ENCODE measurements at places on chromosomes 1 and 21.

DNA sequence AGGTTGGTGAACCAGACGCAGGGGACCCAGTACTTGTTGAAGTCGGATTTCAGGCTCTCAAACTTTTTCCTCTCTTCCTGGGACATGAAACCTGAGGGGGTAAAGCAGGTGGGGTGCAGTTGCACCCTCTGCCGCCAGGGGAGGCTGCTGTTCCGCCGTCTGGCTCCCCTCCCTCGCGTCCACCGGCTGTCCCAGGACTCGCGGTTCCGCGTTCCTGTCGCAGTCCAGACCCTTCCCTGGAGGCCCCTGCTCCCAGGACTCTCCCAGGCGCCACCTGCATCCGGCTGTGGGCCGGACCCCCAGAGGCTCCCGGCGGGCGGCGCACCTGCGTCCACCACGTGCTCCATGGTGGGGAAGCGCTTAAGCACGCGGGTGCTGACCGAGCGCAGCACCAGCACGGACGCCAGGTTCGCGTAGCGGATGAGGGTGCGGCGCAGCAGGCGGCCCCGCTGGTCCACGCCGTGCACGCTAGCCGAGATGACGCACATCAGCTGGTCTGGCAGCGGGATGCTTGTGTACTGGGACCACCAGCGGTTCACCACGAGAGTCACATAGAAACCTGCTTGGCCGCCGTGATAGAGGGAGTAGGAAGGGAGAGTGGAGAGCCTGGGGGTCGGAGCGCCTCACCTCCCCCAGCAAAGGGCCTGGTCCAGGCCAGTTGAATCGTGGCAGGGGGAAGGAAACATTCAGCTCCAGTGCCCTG lies 1.7 kb downstream of the BEST4 start:
- no peak for DNase-seq

DNA sequence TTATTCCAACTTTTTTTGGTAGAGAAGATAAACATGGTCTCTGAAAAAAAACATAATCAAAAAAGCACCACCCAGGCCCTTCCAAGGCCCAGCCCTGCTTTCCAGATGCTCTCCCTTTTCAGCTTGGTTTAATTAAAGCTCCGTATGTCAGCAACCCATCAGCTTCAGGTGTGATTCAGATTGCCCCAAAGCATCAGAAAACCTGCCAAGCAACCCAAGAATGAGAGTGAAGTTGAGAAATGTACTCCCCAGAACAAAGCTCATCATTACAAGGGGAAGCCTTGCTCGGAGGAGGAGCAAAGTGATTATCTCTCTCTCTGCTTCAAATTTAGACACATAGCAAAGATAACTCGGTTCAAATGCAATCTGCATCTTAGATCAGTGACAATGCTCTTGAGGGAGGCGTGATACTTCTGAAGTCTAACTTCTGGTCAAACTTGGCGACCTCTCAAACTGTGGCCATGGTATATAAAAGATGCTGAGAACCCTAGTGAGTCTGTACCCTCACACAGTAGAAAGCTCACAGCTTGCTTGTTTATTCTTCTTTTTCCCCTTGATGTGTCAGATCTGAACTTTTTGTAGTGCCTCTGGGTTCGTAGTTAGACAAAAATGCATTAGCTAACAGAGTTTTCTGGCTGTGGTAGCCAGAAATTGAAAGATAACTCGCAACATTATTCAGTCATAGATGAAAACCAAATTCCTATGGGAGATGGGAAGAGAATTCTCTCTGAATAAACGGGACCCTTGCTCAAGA lies 63.3 kb upstream of the ZC3H11B start:
- DNase-seq = no peak

DNA sequence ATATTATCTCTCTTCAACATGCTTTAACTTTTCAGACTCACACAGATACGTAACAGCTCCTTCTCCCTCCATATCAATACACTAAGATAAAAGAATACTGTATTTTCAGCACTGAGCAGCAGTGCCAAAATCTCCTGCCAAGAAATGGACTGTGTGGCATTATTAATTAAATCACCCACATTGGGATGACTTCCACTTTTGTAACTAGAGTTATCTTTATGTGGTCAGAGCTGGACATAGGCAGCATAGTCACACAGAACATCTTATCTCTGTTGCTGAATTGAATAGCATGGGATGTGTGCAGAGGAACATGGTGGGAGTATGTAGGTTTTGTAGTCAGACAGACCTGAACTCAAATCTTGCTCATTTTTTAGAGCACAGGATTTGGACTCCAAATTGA lies 41.4 kb upstream of the CACYBP start:
- DNase-seq = no peak

GRCh38 chr21:46454634-46455390 lies 3.9 kb upstream of the DIP2A start:
- no peak for DNase-seq

GRCh38 chr1:76543495-76543894 lies 323.8 kb upstream of the ST6GALNAC5 start:
- DNase-seq = no peak

- DNase-seq = no peak
Measured at GRCh38 chr1:245377854-245378253, 223.1 kb downstream of the KIF26B start.

DNA sequence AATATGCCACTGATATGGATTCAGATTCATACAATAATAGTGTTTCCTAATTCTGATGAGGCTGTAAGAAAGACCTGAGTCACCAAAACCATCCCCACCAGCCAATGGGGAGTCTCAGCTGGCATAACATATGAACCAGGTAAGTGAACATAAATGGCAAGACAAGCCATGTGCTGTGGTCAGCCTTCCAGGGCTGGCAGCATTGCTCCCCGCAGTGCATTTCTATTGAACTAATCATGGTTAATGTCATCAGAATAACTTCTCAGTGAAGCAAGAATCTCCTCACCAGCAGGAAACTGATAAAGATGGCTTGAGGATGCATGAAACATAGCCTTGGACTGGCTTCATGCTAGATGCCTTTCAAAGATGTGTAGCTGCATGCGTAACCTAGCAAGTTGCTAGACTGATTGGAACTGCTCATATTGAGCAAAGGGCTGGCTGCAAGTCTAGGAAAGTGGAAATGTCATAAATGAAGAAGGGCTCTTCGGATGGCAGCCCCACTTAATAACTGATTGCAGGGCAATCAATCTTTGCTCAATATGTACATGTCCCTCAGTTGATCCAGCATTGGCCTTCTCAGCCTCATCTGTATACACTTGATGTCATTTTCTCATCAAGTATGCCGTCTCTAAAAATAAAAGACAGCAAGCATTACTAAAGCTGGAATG lies 88.0 kb downstream of the NTNG1 start:
- no peak for DNase-seq

DNA sequence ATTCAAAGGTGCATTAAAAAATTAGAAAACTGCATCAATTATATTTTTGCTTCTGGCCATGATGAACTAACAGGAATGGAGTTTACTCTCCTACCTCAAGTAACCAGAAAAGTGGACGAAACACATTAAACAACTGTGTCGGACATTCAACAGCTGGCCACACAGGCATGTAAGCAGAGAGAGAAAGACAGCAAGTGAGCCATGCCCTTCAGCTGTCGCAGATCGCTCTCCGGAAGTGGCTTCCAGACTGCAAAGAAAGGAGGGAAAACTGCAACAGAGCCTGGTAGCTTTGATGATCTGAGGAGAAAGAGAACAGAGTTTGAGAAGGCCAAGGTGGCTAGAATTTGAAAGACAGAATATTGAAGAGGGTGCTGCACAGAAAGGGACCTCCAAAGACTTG lies 557.2 kb downstream of the MATN1 start:
- no peak for DNase-seq

- no peak for DNase-seq
Measured at GRCh38 chr1:39737546-39738169, 1.0 kb upstream of the PPIE start.

- no peak for DNase-seq
Measured at GRCh38 chr1:248183996-248184395, 9.4 kb downstream of the OR2M2 start.

DNA sequence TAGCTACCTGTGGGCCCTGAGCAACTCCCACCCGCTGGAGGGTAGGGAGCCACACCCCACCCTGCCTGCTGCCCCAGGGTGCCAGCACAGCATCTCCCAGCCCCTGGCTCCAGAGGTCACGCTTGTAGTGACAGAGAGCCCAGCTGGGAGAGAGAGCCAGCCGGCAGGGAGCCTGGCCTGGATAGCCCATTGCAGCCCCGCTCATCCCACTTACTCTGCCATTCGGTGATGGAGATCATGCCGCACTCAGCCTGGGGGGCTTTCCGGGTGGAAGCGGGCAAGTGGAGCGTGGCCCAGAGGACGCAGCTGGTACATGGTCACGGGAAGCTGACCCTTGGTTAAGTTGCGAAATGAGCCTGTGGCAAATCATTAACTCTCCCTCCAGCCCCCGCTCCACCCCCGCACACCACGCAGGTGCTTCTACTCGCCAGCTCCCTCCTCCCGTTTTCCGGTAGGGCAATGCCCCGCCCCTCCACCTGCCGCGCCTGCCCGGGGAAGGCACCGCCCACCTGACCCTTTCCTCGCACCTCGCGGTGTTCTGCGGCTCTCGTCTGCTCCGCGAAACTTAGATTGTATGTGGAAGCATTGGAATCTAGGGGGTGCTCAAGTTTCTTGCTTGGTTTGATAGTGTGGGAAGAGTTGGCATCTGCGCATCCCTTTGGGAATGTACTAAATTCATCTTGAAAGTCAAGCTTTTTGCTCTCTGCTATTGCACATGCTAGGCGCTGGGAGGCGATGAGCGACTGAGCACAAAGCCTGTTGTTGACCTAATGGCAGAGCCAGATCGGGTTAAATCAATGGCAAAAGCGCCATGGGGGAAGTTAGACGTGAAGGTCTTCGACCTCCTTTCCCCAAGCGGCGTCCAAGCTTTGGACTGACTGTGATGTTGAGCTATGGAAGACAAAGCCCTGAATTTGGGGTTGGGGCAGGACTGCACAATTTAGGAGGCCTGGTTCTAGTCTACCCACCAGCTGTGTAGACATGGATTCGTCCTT lies at the start of gene GOLT1A:
Gene GOLT1A, minus strand, starts transcription at position 321 of the 995 bp plus-strand sequence. Its CDS starts 82 bp downstream, at position 239.
- DNase-seq = peak; percentile 58

DNA sequence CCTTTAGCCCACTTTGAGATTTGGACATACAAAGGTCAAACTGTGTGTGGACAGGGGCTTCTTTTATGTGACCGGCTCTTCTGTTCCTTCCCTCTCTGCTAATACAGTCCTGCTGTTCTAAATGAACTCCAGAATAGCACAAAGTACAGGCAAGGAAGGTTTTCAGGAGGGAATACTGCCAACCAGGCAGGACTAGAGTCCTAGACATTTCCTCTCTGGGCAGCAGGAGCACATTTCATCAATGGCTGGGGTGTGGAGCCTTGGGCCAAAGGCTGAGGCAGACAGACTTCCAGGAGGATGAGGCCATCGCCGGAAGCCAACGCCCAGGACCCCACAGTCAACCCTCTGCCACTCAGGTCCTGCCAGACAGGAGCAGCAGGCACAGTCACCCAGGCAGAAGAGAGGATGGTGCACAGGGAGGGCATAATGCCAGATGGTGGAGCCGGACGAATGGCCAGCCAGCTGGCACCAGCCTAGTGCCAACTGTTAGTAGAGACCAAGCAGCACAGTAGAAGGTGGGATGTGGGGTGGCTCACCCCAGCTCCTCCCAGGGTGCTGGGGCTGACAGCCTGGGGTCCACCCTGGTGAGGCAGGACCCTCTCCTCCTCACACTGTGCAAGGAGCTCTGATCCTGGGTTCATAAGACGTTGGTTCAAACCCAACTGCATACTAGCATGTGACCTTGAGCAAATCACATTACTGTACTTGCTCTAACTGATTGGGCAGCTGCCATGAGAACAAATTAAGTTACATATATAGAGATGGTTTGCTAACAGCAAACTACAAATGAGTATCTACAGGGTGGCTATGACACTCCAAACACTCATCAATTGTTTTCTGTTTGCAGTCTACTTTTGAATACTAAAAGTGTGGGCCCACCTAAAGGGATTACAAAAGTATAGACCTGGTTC lies 410.7 kb downstream of the SIPA1L2 start:
- DNase-seq = no peak

DNA sequence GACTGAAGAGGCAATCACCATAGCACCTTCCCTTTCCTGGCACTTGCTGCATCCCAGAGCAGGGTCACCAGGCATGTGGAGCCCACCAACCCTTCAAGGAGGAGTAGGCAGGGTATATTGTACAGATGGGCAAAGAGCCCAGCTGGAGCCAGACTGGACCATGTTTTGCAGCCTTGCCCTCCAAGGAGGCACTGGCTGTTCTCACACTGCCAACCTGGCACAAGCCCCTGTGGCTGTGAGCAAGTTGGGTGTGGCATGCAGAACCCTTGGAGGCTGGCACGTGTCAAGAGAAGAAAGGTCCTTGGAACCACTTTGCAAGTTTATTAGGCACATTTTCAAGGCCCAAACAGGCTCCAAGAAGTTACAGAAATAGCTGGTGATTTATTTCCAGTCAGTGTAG lies 146.4 kb downstream of the FOXD2 start:
- DNase-seq = no peak

DNA sequence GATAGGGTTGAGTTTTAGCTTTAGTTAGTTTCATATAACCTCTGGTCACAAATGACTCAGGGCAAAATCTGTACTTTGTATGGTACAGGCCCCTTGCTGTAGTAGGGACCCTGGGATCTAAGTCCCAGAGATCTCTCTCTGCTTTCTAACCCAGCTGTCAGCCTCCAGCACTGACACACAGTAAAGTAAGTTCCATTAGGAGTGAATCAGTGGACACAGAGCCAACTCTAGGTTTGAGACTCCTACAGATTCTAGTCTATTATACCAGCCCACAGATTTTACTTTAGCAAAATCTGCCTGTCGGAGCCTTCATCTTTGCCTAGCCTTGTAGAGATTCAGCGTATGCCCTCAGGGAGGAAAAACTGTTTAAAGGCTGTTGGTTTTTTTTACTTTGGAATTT lies 52.5 kb downstream of the ANGPTL1 start:
- DNase-seq = no peak

GRCh38 chr1:18531503-18531845 lies 50.7 kb downstream of the KLHDC7A start:
- no peak for DNase-seq

DNA sequence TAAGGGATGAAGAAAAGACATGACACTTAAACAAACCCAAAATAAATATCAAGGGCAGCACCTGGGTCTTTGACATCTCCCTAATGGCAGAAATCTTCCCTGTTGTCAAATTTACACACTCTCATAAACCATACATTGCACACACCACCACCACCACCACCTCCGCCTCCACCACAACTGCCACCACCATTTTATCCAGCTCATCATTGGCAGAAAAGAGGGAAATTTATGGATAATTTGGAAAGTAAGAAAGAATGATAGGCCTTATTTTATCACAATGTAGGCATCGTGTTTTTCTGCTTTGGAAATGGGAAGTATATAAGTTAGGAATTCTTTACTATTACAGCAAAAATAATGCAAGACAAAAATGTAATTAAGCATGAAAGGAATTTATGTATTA lies 27.3 kb upstream of the RGS13 start:
- DNase-seq = no peak

- no peak for DNase-seq
Measured at GRCh38 chr1:29593601-29594382, 357.5 kb downstream of the PTPRU start.

DNA sequence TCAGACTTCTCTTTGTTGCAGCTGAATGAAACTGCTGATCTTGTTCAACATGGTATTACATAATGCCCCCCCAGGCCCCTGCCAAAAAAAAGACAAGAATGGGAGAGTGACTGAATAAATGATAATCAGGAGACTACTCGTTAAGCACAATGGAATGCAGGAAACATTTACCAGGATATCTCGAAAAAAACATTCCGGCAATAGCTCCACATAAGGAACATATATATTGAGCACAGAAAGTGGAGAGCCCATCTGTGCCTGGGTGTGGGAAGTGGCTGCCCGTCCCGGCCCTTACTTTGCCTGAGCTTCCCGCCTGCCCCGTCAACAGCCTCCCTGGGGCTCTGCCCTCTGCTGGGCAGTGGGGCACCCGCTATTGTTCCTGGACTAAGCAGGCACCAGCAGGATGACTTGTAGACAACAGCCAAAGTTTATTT lies 13.3 kb downstream of the TRIM11 start:
- DNase-seq = no peak

- DNase-seq = no peak
Measured at GRCh38 chr1:23102289-23102688, 66.4 kb downstream of the LUZP1 start.
